ENCODE measurements at places on chromosomes 1 and 21. TPM values are rescaled to one million over a fixed set of nuclear protein-coding genes. Genes with fewer than 3 reads are reported as not detected.

The USP21 gene
- 75.9 TPM for total RNA-seq

The GUCA2B gene
- total RNA-seq = 259 TPM

The AGMAT gene
- total RNA-seq = 6.7 TPM

The LY9 gene
- total RNA-seq = 0.40 TPM

The OPRD1 gene
- total RNA-seq = not detected

The CNIH3 gene
- not detected for total RNA-seq

The WDR47 gene
- 12.1 TPM for total RNA-seq

- peak; percentile 55 for DNase-seq
These were observed 106.4 kb downstream of the TBX19 start for GRCh38 chr1:168386949-168387586.

DNA sequence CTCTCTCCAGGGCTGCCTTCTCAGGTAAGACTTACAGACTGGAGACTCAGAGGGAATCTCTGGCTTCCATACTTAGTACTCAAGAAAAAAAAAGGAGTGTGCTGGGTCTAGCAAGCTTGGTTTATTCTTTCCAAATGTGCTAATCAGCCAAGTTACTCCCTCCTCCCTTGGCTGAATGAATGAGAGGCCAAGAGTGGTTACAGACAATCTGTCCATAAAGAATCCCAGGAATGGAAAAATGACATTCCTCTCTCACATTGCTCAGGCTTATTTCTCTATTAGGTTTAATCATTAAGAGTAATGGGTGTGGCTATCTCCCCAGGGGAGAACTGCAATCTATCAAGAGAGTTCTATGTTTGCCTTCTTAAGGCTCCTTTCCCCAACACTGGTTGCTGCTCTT, 547.3 kb upstream of the PLXNA2 start:
- DNase-seq = no peak

DNA sequence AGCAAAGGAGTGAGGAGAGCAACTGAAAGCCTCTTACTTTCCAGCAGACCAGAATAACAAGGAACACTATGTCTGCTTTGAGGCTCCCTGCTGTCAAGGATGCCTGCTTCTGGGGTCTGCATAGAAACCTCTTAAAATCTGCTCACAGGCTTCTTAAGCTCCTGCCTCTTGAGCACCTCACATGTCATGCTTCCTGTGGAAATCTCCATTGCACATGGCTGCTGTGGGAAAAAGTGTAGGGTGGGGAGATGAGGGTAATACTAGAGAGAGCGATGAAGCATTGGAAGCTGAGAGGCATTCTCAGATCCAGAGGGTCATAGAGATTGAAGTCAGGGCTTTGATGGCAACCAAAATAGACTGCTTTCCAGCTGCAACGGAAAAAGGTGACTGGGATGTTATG, 6.2 kb upstream of the HLX start:
- no peak for DNase-seq

GRCh38 chr1:7077970-7078369, 292.7 kb downstream of the CAMTA1 start:
- no peak for DNase-seq

DNA sequence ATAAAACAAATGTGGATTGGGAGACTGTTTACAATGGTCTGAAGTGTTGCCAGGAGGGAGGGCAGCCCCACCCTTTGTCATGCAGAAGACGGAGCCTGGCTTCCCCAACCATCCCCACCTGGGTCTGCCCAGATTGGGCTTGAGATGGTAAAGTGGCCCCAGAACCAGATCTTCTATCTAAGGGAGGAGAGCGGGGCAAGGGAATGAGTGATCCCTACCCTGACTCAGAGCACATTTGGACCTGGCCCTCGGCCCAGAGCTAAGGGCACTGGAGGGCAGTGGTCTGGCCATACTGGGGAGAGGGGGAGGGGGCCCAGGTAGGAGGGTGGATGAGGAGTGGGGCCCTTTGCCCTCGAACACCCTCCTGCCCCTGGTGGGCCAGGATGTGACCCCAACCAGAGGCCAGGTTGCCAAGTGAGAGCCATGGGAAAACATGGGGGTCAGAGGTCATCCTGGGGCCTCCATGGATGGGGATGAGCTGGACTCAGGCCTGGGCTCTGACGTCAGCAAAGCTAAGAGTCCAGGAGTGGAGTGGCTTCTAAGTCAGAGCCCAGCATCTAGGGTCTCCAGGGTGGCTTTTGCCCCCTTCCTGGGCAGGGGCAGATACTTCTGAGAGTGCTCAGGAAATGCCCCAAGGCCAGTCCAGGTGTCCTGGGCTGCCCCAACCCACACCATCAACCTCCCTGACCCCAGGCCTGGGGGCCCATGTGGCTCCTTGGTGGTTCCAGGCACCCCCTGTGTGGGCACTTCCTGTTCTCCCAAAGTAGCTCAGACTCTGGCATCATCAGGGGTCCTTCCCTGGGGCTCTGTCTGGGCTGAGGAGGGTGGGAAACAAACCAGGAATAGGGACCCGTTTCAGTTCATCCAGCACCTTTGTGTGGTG, 1.6 kb upstream of the LEFTY1 start:
- peak; percentile 55 for DNase-seq

DNA sequence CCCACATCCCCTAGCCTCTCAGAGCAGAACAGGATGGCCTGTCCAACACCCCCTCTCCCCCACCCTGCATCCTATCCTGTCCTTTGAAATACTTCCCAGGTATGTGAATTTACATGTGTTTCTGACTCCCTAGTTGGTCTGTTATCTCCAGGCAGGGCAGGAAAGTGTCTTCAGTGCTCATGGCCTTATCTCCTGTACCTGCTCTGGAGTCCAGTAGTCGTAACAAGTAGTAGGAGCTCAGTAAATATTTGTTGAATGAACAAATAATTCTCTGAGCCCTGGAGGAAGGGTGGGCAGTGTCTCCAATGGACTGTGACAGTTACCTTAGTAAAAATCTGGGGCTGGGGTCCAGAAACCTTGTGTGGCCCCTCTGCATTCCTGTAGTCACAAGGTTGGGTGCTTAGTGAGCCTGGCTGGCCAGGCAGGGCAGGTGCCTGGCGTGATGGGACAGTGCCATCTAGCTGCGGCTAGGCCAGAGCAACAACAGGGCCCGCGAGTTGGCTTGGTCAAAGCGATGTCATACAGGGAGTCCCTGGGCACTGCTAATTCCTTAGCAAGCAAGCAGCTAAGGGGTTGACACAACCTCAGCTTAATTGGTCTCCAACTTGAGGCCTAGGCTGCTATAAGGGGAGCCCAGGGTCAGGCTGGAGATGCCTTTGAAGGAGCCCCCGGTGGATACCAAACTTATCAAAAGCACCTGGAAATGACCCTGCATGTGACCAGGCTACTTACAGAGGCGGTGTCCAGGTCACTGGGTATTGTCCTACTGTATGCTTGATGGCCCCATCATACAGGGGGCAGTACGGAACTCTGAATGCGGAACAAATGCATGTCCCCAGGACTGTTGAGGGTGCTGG, 89.0 kb upstream of the PPM1J start:
- peak; percentile 79 for DNase-seq

DNA sequence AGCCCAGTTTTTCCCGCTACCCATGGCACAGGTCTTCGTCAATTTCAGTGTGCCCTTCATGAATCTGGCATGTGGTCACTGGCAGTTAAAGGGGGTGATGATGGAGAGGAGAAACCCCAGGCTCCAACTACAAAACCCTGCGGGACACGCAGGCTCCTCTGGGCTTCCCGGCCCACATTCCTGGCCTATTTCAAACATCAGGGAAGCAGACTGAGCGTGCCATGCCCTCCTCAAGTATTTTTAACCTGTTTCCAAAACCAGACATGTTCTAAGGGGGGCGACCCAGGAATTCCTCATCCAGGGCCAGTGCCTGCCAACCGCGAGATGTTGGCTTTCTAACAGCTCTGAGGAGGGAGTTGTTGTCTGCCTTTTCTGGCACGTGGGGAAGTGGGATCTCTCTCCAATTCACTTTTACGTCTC, 85.1 kb downstream of the CAPZB start:
- DNase-seq = no peak

GRCh38 chr1:51328279-51328678, 2.1 kb downstream of the TTC39A start:
- DNase-seq = no peak

DNA sequence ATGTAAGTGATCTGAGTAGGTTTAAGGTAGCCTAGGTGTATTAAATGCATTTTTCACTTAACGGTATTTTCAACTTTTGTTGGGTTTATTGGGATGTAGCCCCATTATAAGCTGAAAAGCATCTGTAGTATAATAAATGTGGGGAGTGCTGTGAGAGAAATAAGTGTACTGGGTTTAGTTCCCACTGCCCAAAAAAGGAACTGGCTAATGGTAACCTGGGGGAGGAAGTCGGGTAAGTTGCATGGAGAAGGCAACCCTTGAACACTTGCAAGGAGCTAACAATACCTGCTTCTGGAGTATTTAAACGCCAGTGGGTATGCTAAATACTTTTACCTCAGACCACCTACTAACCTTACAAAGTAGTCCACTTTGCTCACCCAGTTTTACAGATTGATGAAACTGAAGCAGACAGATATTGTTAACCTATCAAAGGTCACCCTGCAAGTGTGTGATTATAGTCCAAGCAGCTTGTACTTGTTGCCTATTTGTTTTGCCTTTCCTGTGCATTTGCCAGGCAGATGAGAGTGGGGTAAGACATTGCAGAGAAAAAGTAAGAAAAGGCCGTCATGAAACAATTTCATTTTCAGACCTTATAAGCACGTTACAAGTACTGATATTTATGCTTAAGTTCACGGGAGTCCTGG, 7.6 kb upstream of the SHISA4 start:
- no peak for DNase-seq

- no peak for DNase-seq
These were observed 109.7 kb downstream of the FGGY start for GRCh38 chr1:59406437-59407164.

DNA sequence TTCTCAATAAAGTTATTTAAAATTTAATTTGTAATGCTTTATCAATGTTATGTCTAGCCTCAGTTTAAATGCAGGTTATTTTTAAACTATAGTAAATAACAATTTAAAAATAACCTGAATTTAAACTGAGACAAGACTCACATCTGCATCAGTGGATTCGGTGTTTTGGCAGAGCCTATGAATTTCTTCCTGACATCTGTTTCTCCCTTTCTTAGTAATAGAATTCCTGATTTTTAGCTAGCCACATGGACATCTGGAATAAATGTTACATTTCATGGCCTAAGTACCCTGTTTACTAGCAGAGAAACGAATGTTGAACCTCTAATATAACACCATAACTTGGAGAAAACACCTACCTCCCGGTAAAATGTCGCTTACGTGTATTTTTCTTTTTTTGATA, 1141.6 kb upstream of the ADGRL2 start:
- DNase-seq = no peak

Data from transverse colon (tissue), 4 donors.